NK-92 treated with Interleukin-12 subunit alpha and Interleukin-12 subunit beta, amount 100 ng/mL, for 24 hours (cell line): ENCODE measurements at places on chromosomes 11 and 22.

DNA sequence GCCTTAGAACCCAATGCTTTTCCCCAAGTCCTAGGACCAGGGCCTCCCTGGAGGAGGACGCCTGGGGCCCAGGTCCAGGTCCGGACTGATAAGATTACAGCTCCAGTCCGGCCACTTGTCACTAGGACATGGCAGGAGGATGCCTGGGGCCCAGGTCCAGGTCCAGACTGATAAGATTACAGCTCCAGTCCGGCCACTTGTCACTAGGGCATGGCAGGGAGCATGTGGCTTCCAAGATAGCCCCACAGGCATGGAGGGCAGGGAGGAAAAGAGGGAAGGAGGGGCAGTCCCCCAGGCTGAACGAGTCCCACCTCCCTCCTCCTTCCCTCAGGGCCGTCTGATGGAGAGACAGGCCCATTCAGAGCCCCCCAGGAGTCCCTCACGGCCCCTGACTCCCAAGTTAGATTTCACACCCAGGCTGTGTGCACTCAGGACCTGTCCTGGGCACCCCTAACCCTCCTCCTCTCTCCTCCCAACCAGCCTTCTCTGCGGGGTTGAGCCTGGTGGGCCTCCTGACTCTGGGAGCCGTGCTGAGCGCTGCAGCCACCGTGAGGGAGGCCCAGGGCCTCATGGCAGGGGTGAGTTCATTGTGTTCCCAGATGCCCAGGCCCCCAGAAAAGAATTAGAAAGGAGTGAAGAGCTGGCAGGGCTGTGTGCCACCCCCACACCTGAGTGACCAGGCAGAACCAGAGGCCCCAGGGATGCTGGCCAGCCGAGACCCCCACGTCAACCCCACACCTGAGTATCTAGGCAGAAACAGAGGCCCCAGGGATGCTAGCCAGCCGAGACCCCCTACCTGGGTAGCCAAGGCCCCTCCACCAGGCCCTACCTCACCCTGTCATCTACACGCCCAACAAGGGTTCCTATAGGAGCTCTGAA is 2.1 kb downstream of the TSPAN32 start:
- DNase-seq, result no peak

DNA sequence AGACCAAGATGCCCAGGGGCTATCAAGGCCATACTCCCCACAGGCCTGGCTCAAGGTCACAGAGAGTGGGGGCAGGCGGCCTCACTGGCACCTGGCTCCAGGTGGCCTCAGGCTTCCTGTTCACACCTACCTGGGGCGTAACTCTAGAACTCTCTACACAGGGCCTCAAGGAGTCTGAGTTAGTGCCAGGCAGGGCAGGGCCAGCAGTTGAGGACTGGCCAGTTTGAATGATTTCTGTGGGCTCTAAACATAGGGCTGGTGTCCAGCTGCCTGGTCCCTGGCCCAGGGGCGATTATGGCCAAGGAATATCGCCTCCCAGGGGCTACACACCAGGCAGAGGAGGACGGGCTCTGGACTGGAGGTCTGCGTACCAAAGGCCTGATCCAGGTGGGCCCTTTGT is 79.2 kb downstream of the WNT7B start:
- DNase-seq, result no peak

GRCh38 chr22:50218153-50218995 is 17.6 kb downstream of the SELENOO start:
- DNase-seq, result no peak

GRCh38 chr11:117744471-117745150 is 52.4 kb downstream of the DSCAML1 start:
- no peak for DNase-seq

- no peak for DNase-seq
Measured at GRCh38 chr11:35347173-35347878, 72.0 kb downstream of the SLC1A2 start.

GRCh38 chr11:18277565-18278271 is 11.7 kb downstream of the SAA1 start:
- no peak for DNase-seq

- no peak for DNase-seq
Measured at GRCh38 chr22:32354360-32355351, 3.0 kb upstream of the RFPL3 start.

- no peak for DNase-seq
Measured at GRCh38 chr22:48682504-48682903, 1145.2 kb downstream of the BRD1 start.

DNA sequence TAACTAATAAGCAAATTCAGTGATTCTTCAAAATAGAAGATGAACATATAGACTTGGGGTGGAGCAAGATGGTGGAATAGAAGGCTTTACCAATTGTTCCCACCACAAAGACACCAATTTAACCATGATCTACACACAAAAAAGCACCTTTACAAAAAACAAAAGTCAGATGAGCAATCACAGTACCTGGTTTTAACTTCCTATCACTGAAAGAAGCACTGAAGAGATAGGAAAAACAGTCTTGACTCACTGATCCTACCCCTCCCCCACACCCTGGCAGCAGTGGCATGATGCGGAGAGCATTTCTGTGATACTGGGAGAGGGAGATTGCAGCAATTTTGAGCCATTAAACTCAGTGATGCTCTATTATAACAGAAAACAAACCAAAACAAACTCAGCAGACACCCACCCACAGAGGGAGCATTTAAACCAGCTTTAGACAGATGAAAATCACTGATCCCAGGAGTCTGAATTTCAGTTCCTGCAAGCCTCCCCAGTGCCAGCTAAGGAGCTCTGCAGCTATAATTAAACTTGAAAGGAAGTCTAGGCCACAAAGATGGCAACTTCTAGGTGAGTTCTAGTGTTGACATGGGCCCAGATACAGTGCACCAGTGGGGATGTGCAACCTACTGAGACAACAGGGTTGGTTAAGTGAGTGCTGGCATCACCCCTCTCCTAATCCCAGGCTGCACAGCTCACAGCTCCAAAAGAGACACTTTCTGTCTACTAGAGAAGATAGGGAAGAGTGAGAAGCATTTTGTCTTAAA is 161.8 kb upstream of the GRIA4 start:
- DNase-seq, result no peak

DNA sequence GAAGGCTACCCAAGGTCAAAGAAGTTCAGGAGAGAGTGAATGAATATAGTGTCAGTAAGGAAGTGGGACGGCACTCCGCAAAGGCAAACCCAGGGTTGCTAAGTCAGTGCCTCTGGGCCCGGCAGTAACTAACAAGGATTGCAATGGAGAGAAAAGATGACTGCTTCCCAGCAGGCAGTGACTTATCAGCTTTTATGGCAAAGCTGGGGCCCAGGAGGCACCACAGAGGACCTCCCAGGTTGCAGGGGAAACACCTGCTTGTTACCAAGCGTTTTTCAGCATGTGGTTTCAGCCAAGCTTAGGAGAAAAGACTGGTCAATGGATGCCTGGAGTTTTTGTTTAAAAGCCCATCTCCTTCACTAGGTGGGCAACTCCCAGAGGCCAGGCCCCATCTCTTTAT is 11.3 kb downstream of the CACNG2 start:
- DNase-seq, result no peak

DNA sequence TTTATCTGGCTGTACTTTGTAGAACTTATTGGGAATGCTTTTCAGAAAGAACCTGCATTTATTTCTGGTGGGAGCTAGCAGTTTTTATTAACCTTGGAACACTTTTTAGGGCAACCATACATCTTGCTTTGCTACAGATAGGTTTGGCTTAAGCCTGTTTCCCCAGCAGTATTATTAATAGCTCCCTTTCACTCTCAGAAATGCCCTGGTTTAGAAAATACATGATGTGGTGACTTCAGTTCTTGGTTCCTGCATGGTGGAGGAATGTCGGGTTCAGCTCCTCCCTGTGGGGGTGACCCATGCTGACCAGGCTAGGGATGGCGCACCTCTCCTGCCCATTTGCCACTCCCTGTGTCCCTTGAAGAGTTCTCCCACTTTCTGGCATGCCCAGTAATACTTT is 28.2 kb downstream of the ZBED4 start:
- no peak for DNase-seq

DNA sequence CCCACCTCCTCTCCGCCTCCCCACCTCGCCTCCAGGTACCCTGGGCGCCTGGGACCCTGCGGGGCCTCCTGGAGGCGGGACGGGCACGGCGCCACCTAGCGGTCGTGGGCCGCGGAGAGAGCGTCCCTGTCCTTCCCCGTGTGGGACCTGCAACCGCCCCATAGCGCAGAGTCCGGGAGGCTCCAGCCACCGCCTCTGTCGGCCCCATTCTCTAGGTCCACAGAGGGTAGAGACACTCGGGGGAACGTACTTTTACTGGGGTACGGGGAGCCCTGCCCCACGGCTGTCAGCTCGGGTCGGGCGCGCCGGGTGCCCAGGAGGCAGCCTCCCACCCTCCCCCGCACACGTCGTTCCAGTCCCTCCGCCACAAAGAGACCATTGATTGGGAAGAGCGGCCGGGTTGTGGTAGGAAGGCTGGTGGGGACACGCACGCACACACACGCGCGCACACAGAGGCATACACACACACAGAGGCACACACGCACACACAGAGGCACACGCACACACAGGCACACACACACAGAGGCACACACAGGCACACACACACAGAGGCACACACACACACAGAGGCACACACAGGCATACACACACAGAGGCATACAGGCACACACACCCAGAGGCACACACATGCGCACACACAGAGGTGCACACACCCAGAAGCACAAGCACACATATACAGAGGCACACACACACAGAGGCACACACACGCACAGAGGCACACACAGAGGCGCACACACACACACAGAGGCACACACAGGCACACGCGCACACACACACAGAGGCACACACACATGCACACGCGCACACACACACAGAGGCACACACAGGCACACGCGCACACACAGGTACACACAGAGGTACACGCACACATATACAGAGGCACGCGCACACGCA is 12.6 kb upstream of the NECTIN1 start:
- no peak for DNase-seq
